K562 (cell line): ENCODE measurements at places on chromosomes 6 and 20. TPM values are rescaled to one million over a fixed set of nuclear protein-coding genes. Genes with fewer than 3 reads are reported as not detected.
A peak's percentile ranks its signal among the peaks of the same experiment; 100 is the strongest.

Gene RIOK1
- 43.6 and 46.2 TPM in 2 replicates for polyA plus RNA-seq

Gene LY6G6D
- not detected in 2 replicates for polyA plus RNA-seq

Gene GLP1R
- polyA plus RNA-seq, result not detected in 2 replicates

- no peak for DNase-seq
These were observed 201.3 kb upstream of the BTBD3 start for GRCh38 chr20:11716239-11716944.

DNA sequence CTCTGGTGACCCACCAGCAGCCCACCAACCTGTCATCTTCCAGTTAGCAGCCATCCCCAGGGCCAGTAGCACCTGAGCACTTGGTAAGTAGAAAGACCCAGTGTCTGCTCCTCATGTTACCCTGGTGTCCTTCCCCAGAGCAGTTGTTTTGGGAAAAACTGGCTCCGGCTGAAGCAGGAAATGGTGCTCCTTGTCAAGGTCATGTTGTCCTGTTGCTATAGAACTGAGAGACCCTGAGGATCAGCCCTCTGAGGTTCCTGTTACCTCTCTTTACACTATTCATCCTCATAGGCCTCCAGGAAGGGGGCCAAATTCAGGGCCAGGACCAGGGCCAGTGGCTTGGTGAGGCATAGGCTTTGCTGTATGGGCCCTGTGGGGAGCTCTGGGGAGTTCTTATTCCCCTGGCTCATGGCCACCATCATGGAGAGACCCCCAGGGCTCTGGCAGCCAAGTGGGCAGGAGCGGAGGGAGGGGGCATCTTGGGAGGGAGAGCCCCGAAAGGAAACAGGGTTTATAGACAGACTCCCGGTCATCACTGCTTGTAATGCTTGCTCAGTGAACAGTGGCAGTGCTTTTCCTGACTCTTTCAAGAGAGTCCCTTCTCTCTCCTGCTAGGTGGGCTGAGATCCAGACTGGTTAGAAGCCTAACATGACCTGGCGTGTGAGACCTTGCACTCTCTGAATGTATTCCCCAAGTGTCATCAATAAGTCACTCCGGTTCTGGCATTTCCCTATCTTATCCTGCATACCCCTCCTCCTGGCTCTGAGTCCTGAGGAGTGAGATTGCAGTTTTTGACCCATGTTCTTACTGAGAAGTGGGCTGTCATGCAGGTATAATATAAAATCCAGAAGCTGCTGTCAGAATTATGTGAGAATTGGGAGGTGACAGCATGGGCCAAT is 50.7 kb downstream of the PPARD start:
- peak; percentile 50 for DNase-seq

DNA sequence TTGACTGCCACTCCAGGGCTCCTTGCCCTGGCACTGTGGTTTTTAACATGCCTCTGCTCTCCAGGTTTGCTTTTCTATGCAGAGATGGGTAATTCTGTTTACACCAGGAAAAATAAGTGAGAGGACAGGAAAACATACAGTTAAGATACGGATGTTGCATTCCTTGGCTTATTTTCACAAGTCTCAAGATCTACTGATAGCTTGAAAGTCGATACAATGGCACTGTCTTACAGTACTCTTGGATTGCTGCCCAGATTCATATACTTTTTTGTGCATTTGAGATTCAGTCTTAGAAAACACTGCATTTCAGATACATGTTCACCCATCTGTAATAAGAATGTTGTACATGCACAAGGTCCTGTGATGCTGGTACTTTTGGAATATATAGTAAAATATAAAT is 159.6 kb upstream of the FLRT3 start:
- no peak for DNase-seq

GRCh38 chr6:134309227-134309626 is 8.7 kb downstream of the SGK1 start:
- DNase-seq, result no peak

GRCh38 chr6:13188306-13188705 is 140.0 kb downstream of the TBC1D7 start:
- DNase-seq, result no peak

DNA sequence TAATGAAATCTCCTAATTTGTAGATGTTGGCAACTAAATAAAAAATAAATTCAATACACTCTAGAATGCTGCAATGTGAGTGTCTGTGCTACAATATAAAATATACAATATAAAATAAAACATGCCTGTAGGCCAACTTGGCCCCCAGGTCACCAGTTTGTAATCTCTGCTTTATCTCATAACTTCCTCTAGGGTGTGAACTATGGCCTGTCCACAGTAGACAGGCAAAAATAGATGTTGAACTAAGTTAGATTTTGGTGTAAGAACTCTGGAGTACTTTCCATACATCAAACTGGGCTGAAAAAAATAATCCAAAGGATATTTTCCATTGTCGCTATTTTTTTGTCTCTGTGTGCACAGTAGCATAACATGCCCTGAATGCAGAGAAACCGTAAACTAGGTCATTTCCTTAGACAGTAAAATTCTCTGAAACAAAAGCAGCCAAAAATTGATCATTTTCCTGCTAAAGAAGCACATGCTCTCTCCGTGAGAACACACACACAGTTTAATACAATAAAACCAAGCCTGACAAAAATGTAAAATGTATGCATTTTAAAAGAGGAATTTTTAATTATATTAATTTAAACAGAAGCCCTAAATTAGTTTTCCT is 98.5 kb upstream of the ZFP64 start:
- no peak for DNase-seq

- DNase-seq, result no peak
These were observed 31.2 kb downstream of the SRSF3 start for GRCh38 chr6:36625158-36625919.

- no peak for DNase-seq
These were observed 135.7 kb downstream of the SYNDIG1 start for GRCh38 chr20:24604966-24605665.

DNA sequence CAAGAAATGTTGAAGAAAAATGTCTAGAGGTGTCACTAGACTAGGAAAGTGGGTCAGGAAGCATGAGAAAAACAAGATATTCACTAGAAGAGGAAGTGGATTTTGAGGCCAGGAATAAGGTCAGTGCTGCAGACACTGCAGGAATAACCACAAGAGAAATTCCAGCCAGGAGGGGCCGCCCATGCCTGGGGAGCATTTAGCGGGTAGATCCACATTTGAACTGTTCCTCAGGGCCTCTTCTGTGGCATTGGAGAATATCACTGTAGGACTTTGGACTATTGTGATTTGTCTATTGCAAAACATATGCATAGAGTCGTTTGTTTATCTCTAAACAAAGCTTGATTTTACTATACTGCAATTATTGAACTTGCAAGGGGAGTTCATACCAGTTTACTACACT is 49.6 kb upstream of the CCDC28A start:
- no peak for DNase-seq

DNA sequence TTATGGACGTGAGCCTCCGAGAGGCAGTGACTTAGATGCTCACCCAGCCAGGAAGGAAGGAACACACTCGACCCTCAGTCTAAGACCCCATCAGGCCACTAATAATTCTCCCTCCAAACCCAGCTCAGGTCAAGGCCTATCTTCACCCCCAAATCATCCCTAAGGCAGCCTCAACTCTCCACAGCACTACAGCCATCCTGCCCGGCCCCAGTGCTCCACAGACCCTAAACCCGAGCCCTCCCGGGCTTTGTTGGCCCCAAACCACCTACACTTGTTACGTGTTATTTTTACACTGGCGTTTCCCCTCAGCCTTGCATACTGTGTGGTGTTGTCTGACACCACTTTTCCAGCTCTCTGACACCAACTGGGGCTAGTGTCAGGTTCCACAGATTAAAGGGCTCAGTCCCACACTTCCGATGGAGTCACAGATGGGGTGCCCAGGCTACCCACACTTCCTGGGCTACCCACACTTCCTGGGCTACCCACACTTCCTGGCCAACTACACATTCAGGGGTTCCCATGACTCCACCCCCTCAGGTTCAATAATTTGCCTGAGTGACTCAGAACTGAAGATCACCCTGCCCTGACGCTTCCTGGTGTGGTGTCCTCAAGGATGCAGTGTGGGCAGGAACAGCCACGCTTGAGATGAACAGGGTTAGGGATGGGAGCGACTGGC is 25.3 kb downstream of the RBCK1 start:
- no peak for DNase-seq

- no peak for DNase-seq
These were observed 161.5 kb downstream of the TSHZ2 start for GRCh38 chr20:53133628-53134027.

DNA sequence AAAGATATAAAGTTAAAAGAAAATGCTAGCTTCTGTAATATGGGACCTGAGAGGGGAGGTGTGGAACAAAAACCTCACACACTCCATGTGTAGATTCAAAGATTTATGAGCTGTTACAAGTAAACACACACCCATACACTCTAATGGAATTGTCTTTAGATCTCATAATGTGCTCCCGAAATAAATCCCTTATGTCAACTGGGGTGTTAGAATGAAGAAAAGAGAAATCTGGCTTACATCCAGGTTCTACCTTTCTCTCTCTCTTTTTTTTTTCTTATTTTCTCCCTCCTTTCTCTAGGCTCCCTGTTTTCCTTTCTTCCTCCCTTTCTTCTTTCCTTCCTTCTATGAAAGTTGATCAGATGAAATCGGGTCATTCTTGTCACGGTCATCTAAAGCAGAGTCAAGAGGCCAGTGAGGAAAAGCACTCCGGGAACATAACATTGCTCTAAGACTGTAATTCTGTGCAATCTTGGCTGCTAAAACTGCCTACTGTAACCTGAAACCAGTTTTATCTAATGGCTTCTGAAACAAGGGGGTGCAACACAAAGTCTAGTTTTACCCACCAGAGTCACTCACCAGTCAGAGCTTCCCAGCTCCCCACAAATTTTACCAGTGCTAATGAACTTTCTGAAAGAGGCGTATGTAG is 68.3 kb upstream of the BTBD3 start:
- DNase-seq, result no peak

- peak; percentile 89 for DNase-seq
These were observed 67.0 kb downstream of the TNFRSF21 start for GRCh38 chr6:47242483-47243386.

GRCh38 chr20:52953020-52953419 is 19.1 kb upstream of the TSHZ2 start:
- DNase-seq, result no peak

GRCh38 chr6:17505062-17505476 is 95.0 kb upstream of the FAM8A1 start:
- DNase-seq, result no peak

DNA sequence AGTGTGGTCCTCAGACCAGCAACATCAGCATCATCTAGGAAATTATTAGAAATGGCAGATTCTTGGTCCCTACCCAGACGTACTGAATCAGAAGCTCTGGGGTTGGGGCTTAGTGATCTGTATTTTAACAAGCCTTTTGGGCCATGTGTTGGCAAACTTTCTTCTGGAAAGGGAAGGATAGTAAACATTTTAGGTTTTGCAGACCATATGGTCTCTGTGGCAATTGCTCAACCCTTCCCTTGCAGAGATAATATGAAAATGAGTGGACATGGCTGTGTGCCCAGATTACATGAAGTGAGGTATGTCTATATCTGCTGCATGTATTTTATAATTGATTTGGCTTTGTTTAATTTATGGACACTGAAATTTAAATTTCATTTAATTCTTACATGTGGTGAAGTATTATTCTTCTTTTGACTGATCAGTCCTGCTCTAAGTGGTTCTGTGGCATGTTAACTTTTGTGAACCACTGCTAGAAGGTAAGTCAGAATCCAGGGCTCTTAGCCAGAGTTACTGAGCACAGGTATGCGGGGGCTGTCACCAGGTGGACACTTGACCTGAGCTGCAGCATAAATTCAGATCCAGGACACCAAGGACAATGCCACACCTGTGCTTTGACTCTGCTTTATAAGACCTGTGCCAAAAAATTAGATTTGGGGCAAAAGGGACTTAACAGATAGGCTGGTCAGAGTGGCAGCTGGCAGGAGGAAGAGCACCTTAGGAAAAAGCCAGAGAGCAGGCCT is 43.2 kb downstream of the LY86 start:
- no peak for DNase-seq
